ENCODE measurements at places on chromosomes 1 and 21. TPM values are rescaled to one million over a fixed set of nuclear protein-coding genes. Genes with fewer than 3 reads are reported as not detected.

GRCh38 chr21:28590676-28591075, 402.0 kb downstream of the LTN1 start:
- H3K27me3 ChIP-seq, result no peaks in the 10 kb centered on the region
- peaks cover 28% of the 10 kb centered on the region for H3K4me1 ChIP-seq
- DNase-seq, result no peak
- no peak overlapping the region for H3K27ac ChIP-seq
- H3K4me3 ChIP-seq, result no peak overlapping the region

DNA sequence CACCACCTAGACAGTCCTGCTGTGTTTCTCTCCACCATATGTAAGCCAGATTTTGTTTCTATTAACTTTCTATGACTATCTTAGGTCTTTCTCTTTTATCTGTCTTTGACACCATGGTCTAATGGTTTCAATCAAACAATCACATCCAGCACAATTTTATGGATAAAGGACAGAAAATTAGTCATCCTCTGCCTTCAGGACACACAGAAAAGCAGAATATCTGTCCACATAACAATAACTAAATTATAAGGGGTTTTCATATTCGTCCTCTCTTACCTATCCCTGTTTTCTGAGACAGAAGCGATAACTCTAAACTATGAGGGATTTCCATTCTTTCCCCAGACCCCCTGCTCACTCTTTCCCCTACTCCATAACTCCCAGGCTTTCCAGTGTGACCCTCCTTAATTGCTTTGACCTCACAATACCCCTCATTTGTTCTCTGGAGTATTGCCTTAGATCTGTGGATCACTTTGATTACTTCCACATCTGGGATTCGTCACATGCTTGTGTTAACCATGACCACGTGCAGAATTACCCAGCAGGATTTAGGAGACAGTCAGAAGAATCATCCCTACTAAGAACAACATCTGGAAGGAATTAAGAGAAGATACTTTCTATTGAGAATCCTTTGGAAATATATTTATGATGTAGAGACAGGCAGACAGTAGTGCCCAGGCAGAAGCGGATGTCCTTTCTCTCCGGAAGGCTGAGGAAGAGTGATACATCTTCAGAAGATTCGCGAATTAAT, 108.2 kb upstream of the GREM2 start:
- no peaks in the 10 kb centered on the region for H3K27me3 ChIP-seq
- peaks cover 30% of the 10 kb centered on the region for H3K4me1 ChIP-seq
- peak overlapping the region; percentile 66 for H3K27ac ChIP-seq
- peaks cover 4% of the 10 kb centered on the region for H3K36me3 ChIP-seq

DNA sequence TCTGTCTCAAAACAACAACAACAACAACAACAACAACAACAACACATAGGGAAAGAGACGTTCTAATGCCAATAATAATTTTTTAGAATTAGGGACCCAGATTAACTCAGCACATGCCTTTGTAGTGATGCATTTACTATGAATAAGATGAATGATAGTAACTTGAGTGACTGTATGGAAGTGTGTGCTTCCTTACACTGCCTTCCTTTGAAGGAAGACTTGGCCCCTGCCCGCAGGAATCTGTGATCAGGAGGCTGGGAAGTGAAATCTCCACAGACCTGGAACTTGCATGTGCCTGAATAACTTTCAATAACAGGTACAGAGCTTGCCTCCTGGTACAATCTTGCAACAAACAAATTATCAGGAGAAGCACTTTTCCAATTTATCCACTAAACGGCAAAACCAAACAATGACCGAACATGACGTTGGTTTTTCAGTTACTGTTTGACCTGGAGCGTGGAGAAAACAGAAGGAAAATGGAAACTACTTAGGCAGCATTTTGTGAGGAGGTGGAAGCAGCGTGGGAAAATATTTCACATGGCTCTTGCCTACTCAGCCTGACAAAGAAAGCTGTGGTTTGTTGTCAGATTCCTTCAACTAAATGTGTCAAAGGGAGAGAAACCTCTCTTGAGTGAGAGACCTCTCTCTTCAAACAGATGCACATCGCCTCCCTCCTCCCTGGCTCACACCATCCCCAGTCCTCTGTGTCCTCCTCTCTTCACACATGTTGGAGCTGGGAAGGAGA, 10.1 kb upstream of the ABCA4 start:
- peaks cover 17% of the 10 kb centered on the region for H3K4me1 ChIP-seq
- H3K36me3 ChIP-seq, result peaks cover 9% of the 10 kb centered on the region
- peaks cover 14% of the 10 kb centered on the region for H3K27me3 ChIP-seq
- DNase-seq, result peak; percentile 13

GRCh38 chr1:151534662-151535278, 5.3 kb upstream of the TUFT1 start:
- no peaks in the 10 kb centered on the region for H3K36me3 ChIP-seq
- peak; percentile 72 for DNase-seq
- H3K4me1 ChIP-seq, result peaks cover 51% of the 10 kb centered on the region
- H3K27me3 ChIP-seq, result peaks cover 4% of the 10 kb centered on the region
- H3K27ac ChIP-seq, result peak overlapping the region; percentile 71
- no peak overlapping the region for H3K4me3 ChIP-seq

GRCh38 chr1:197731449-197731848, 43.8 kb downstream of the DENND1B start:
- no peak overlapping the region for H3K4me3 ChIP-seq
- H3K36me3 ChIP-seq, result peaks cover 34% of the 10 kb centered on the region
- no peak overlapping the region for H3K27ac ChIP-seq
- DNase-seq, result no peak
- no peaks in the 10 kb centered on the region for H3K27me3 ChIP-seq

GRCh38 chr1:182841368-182841988, 2.3 kb downstream of the DHX9 start:
- H3K4me3 ChIP-seq, result peak overlapping the region; percentile 97
- peaks cover 4% of the 10 kb centered on the region for H3K27me3 ChIP-seq
- DNase-seq, result peak; percentile 45
- H3K4me1 ChIP-seq, result peaks cover 51% of the 10 kb centered on the region
- peaks cover 36% of the 10 kb centered on the region for H3K36me3 ChIP-seq

Gene FCRLB
- 4.0 TPM for total RNA-seq

Gene ESPN
- total RNA-seq, result not detected

Measured in HFFc6 (cell line).